ENCODE measurements at places on chromosomes 3 and 15.

GRCh38 chr3:144307951-144308350 is 336.3 kb downstream of the DIPK2A start:
- no peak for DNase-seq

DNA sequence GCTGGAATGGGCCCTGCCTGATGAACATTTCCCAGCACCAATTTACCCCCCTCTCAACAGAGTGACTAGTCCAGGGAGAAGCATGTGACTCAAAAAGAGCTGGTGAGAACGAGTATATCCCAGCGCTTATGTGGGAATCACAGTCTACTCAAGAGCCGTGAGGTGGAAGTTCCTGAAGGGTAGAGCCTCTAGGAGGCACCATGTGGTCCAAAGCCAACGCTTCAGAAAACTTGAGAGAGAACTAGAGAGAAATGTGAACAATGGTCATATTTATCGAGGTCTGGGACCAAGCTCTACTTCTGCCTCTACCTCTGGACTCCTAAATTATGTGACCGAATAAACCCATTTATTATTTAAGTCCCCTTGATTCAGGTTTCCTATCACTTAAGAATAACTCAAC is 111.0 kb upstream of the RAP2B start:
- DNase-seq = no peak

DNA sequence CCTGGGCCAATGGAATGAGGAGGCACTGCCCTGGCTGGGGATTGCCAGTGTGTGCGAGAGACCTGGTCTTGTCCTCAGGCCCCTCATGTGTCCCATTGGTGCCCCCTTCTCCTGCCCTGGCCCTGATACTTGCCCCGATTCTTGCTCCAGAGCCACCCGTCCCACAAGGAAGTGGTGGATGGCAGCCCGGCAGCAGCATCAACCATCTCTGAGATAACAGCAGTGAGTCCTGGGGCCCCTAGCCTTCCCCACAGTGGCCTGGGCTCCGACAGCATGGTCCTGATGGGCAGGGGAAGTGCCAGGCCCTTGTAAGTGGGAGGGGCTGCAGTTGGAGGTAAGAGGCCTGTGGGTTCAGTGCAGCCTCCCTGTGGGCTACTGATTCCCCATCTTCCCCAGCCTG is 15.4 kb downstream of the VILL start:
- peak; percentile 18 for DNase-seq

DNA sequence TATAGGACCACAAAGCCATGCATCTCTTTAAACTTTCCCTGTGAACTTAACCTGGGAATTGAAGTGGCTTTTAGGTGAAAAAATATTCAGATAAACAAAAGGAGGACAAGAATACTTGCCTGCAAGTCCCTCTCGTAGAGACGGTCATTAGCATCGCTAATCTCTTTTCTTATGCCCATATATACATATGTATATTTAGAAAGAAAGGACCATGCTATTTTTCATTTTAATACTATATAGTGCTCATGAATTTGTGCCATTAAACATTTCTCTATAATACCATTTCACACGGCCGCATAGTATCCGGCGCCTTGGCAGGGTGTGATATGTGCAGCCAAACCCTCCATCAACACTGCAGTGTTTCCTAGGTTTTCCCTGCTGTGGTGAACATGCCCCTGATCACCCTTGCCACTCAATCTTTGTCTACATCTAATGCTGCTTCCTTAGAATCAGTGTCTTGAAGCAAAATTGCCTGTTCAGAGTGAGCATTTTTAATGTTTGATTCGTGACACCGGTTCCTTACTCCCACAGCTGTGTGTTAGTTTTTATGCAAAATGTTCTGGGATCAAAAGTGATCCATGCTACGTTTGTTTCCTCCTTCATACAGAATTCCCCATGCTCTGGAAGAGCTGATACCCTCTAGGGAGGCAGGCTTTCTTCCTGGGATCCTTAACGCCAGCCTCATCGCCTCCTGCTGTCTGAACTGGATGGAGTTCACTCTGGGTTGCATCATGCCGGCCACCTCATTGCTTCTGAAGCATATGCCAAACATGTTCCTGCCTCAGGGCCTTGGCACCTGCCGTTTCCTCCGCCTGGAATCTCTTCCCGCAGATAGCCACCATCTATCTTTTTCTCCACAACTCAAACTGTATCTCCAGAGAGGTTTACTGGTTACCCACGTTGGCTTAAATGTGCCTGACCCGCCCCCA is 118.1 kb downstream of the FBLN2 start:
- DNase-seq = no peak

DNA sequence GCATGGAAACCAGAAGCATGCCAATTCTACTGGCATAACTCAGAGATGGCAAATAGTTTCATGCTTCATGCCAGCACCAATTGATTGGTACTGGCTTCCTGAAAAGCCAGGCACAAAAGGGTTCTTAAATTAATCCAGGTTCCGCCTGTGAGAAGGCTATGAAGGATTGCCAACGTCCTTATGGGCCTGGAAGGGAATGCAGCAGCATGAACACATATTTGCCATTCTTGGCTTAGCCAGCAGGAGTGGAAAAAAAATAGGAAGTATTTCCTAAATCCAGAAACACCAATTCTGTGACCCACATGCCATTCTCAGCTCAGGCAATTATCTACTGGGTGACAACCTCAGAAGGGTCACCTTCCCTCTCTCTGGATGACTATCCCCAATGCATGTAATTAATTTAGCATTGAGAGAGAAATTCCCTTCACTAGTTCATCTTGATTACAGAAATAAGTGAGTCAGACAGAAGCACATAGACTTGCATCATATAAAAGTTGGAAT is 36.0 kb downstream of the ADAMTS9 start:
- no peak for DNase-seq

DNA sequence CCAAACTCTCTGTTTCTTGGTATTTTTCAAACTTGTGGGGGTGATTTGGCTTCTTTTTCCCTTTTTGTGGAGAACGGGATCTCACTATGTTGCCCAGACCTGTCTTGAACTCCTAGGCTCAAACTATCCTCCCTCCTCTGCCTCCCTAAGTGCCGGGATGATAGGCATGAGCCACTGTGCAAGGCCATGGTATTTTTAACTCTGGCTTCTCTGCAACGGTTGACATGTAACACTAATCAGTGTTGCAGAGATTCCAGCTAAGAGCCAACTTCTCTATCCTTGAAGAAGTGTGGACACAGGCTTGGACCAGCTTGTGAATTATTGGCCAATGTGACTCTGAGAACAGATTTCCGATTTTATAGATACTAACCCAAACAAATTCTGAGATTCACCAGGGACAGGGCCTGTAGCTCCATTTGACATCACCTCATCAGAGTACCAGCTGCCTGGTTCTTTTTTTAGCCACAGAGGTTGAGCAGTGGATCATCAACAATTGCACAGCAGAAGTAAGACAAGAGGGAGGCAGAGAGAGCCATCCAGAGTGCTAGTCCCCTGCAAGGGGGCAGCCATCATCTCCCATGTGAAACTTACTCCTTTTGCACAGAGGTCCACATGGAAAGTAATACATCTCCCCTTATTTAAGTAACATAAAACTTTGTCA is 98.1 kb upstream of the SYNPR start:
- DNase-seq = no peak

DNA sequence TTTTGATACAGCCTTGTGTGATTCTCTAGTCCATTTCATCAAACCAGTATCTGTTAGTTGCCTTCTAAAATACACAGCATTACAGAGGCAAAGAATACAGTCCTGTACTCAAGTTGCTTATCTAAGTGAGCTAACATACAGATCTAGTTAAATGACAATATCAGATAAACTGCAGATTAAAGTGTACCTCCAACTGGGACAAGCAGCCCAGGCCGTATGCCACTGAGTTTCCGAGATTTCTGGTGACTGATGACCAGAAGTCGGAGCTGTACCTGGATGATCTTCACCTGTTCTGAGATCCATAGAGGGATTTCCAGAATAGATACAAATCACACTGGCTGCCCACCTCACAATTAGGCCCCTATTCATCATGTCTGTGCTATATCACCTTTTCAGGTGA is 6.3 kb upstream of the TRIM59 start:
- no peak for DNase-seq

DNA sequence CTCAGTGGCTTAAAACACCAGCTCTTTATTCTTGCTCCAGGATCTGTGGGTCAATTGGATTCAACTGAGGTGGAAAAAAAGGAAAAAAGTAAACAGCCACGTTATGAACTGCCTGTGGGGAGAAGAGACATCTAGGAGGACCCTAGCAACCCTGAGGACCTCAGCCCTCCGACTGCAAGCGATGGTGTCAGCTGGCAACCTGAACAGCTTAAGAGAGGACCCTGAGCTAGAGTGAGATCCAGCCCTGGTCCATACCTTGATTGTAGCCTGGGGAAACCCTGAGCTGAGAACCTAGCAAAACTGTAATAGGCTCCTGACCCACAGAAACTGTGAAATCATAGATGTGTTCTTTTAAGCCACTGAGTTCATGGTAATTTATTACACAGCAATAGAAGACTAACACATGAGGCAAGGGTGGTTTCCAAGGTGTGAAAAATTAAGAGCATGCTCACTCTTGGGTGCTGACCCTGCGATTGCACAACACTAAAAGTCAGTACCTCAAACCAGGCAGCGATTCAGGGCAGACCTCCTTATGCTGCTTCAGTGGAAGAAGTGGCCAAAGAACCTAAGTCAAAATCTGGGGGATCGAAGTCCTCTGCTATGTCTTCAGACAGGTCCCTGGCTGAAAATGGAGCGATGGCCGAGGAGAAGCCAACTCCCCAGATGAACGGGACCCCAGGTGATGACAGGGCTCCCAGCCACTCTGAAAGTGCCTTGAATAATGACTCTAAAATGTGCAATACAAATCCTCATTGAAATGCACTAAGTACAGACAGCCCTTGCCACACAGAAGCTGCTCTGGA is 57.7 kb downstream of the GASK1A start:
- no peak for DNase-seq
